ENCODE measurements at places on chromosomes 3 and 15. TPM values are rescaled to one million over a fixed set of nuclear protein-coding genes. Genes with fewer than 3 reads are reported as not detected.

GRCh38 chr3:172244011-172244410, 204.2 kb downstream of the GHSR start:
- no peak for DNase-seq

DNA sequence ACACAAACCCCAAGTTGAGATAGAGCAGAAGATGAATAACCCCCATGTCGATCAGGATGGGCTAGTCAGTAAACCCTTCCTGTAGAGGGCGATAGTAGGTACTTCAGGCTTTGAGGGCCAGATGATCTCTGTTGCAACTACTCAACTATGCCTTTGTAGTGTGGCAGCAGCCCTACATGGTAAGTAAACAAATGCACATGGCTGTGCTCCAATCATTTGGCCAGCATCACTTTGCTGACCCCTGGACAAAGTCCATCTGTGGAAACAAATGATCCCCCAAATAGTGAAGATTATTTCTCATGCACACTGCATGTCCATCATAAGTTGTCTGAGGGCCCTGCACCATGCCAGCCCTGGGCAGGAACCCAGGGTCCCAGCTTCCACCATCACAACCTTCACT, 402.2 kb upstream of the PROK2 start:
- no peak for DNase-seq

DNA sequence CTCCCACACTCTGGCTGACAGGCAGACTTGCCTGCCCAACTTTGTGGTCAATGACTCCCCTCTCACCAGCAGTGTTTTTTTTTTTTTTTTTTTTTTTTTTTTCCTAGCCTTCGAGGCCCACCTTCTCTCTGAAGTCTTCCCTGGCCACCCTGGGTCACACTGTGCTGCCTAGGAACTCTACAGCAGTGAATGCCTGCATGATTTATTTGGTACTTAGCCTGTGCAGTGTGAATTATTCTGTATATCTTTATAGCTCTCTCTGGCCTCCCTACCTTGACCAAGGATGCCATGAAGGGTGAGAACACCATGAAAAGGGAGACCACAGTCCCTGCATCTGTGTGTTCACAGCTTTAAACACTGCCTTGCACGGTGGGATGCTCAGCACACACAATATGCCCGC, 141.6 kb downstream of the CLSTN2 start:
- DNase-seq = no peak

DNA sequence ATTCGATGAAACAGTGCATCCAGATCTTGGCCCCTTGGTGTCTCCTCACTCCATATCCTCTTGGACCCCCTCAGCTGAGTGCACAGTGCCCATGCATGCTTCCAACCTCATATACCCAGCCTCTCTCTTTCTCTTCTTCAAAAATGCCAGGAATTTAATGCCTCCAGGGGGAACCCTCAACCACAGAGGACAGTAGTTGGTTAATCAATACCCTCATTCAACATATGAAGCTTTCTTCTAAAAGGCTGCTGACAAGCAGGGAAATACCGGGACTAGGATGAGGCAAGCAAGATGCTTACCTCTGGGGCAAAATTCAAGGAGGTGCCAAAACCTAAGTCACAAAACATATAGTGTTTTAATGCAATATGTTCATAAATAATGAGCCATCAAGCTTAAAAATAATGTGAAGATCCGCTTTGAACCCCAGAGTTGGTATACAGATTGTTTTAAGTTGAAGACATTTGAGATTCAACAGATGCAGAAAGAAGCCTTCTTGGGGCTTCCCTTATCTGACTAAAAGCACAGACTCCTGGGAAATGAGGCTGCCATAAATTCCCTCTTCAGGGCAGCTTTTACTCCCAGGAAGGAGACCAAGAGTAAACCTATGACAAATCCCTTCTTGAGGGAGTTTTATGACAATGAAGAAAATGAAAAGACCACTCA, 48.2 kb upstream of the FHIT start:
- no peak for DNase-seq

- DNase-seq = no peak
These were observed 57.0 kb downstream of the DUT start for GRCh38 chr15:48388016-48388851.

- no peak for DNase-seq
These were observed 45.9 kb upstream of the SEC61A1 start for GRCh38 chr3:128006061-128007032.

- peak; percentile 61 for DNase-seq
These were observed 37.8 kb upstream of the ANPEP start for GRCh38 chr15:89852342-89852995.

- peak; percentile 50 for DNase-seq
These were observed 187.2 kb downstream of the SHQ1 start for GRCh38 chr3:72661115-72661457.

- DNase-seq = no peak
These were observed 153.9 kb downstream of the GHSR start for GRCh38 chr3:172294223-172294806.

DNA sequence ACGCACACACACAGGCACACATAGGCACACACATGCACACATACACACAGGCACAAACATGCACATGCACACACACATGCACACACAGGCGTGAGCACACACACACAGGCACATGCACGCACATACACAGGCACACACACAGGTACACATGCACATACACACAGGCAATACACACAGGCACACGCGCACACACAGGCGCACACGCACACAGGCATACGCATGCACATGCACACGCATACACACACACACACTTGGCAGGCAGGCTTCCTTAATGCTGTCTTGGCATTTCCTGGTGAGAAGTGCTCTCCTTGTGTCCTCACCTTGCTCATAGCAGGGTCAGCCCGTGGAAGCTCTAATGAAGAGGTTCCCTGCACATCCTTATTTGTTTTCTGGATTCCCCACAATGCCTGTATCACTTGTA, 8.4 kb upstream of the SLCO2A1 start:
- DNase-seq = peak; percentile 29

DNA sequence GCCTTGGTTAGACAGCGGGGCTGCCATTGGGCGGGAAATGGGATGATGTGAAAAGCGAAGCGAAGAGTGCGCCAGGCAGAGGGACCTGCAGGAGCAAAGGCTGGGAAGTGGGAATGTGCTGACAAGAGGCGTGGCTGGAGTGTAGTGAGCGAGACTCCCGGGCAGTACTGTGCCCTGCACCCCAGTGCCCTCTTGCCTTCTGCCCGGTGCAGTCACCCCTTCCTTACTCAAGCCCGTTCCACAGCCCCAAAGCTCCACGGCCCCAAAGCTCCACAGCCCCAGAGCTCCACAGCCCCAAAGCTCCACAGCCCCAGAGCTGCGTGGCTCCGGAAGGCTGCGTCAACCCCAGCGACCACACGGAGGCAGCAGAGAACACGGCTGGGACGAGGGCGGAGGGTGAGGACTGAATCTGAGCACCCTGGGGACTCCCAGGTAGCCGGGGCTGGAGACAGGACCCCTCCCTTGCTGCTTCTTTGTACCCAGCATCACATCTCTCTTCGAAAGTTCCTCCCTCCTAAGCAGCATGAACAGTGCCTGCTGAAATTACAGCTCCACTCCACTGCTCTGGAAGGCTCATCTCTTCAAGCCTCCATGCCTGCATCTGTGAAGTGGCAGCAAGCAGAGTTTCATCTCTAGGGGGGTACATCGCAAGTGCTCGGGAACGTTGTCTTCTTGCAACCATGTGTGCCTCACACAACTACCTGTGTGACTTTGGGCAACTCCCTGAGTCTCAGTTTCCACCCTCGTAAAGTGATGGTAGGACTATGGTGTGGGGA, 108.9 kb downstream of the FBLN2 start:
- peak; percentile 48 for DNase-seq

DNA sequence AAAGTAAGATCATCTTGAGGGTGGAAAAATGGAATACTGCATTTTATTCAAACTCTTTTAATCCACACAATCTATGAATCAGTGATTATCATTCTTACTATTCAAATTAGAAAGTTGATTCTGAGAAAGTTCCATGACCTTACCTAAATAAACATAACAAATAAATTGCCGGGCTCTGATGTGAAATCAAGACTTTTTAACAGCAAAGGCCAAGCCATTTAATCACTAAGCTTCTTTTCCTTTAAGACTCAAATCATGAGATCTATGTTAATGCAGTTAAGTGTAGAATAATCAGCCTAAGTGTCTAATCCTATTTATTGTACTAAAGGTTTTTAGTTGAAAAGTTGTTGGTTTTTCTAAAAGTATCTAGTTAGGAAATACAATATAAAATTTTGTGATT, 857.0 kb downstream of the SI start:
- no peak for DNase-seq

DNA sequence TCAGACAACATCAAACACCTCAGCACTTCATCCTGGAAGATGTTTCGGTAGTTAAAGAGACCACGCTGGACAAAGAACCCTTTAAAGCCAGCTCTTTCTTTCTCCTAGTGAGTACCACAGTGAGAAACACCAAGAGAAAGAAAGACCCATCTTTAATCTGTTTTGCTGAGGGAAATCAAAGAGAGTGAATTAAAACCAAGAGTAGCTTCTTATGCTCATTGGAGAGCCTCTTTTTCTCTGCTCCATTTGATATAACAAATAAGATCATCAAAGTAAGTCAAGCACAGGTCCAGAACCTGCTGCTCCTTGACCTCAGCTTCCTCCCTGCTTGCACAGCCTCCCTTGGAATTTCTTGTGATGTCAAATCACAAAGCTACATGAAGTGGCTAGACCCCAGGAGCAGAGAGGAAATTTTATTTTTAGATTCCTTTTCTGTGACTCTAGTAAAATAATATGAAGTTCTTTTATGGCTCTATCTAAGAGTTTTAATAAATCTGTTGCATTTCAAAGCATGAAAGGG, 436.4 kb downstream of the C3orf38 start:
- DNase-seq = no peak

GRCh38 chr3:178350763-178351162, 185.5 kb upstream of the KCNMB2 start:
- no peak for DNase-seq

GRCh38 chr3:31536497-31536896, 3.8 kb downstream of the STT3B start:
- DNase-seq = no peak

DNA sequence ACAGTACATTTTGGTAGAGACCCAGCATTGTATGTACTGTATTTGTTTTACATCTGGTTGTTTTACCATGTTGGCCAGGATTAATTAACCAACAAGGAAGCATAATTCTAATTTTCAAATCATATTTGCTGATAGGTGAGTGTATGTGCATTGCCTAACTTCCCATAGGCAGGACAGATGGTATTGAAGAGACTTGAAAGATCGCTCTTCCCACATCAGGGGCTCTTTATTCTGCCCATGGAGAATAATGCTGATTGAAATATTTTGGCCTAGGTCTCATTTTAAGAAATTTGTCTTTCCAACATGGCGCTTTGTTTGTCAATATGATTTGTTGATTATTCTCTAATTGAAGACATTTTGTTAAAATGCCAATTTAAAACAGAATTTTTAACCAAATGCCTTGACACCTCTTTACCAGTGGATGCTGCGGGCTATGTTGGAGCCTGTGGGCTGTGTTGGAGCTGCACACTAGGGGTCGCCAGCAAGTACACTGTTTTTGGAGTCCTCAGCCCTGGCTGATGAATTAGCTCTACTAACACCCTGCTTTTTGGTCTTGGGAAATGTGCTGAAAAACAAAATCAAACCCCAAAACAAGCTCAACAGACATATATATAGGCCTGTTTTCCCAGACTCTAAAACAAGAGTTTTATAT, 5.3 kb downstream of the P2RY12 start:
- DNase-seq = peak; percentile 38

- DNase-seq = no peak
These were observed 12.8 kb downstream of the SENP7 start for GRCh38 chr3:101500208-101500607.

DNA sequence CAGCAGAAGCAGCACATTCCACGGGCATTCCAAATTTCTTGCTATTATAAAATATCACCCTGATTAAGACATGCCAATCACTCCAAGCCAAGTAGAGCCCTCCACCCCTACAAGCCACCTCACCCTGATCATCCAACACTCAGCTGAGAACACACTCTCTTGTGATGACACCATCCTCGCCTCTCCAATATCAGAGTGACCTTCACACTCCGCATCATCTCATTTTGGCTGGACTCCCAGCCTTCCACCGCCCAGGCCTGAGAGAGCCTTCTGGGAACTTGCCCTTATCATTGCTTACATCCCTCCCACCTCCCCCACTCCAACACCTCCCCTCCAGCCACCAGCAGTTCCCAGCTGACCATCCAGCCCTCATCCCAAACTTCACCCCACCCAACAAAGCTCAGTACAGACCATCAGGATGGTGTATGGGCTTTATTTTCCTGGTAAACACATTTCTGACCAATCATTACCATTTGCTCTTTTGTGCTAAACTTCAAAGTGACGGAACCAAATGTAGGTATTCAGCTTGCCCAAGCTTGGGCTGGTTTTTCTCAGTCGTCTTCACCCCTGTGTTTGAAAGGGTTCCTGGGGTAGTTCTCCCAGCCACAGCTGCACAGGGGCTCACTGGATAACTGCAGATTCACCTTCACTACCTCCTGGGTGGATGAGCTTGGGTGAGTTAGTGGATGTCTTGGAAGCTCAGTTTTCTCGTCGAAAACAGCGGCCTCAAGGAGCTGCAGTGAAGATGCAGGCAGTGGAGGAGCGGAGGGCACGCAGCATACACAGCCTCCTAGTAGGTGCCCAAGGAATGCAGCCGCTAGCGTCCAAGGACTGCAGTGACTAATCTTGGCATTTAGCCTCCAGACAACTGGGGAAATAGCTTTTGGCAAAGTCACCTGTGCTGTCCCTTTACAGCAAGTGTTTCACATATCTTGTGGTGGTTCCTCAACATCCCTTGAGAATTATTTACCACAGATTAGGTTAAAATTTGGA, 115.1 kb downstream of the LIPC start:
- DNase-seq = no peak

DNA sequence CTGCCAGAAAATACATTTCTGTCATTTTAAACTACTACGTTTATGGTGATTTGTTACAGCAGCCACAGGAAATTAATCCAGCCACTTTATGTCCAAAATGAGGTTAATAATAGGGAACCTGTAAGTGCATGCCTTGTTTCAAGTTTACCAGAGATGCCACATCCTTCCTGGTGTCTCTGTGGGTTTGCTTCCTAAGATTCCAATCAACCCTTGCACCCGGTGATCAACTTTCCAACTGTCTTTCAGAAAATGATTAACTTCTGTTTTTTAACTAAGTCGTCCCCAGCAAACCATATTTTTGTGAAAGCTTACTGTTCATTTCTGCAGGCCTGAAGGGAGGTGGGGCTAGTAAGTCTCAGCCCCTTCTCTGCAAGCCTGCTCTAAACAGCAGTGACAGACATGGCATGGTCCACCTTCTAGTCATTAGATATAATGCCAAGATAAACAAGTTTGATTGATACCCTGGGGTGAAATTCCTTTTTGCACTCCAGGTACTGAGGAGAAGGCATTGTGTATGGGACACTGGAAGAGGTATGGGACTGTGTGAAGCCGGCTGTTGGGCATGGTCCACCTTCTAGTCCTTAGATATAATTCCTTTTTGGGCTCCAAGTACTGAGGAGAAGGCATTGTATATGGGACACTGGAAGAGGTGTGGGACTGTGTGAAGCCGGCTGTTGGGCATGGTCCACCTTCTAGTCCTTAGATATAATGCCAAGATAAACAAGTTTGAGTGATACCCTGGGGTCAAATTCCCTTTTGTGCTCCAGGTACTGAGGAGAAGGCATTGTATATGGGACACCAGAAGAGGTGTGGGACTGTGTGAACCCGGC, 11.1 kb upstream of the TMC3 start:
- peak; percentile 50 for DNase-seq

GRCh38 chr15:35437157-35437556, 108.8 kb downstream of the DPH6 start:
- no peak for DNase-seq

Gene CCR3
- not detected for total RNA-seq

Gene TTLL13
- total RNA-seq = 1.2 TPM

Gene MAPKAPK3
- total RNA-seq = 27.3 TPM

Gene DAG1
- 107 TPM for total RNA-seq

Gene NR1I2
- total RNA-seq = 70.4 TPM

Gene SKOR1
- 0.10 TPM for total RNA-seq

Gene COL6A5
- total RNA-seq = 0.15 TPM

Data from colonic mucosa (tissue), 4 donors.